Activated effector memory CD4-positive, alpha-beta T cell treated with Interleukin-2 at 50 U/mL for 16 hours (primary cell): ENCODE measurements at places on chromosomes 3 and 15.

DNA sequence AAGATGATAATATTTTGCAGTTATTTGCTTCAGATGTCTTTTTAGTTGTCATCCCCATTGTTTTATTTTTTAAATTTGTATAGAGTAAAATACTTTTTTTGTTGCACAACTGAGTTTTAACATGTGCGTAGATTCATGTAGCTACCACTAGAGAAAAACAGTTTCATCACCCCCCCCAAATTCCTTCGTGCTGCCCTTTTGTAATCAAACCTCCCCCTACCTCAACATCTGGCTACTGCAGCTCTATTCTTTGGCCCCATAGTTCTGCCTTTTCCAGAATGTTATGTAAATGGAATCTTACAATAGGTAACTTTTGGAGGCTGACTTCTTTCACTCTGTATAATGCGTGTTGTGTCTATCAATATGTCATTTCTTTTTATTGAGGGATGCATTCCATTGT, 232.0 kb upstream of the RASGRP1 start:
- no peak for DNase-seq

GRCh38 chr3:42123824-42124658, 32.9 kb downstream of the TRAK1 start:
- DNase-seq, result no peak

DNA sequence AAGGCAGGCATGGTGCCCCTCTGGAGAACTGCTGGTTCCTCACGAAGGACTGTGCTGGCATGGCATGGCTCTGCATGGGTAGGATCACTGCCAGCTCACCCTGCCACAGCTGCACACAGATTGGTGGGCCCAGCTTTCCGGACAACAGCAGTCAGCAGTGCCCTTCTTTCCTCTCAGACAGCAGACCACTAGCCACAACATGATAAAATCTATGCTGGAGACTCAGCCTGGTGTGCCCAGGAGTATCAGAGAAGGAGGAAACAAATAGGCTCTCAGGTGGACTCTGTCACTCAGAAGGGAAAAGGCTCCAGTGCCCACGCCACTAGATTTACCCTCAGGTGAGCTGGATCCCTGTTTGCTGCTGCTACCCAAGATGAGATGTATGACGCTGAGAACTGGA, 4.9 kb downstream of the NMNAT3 start:
- DNase-seq, result no peak

DNA sequence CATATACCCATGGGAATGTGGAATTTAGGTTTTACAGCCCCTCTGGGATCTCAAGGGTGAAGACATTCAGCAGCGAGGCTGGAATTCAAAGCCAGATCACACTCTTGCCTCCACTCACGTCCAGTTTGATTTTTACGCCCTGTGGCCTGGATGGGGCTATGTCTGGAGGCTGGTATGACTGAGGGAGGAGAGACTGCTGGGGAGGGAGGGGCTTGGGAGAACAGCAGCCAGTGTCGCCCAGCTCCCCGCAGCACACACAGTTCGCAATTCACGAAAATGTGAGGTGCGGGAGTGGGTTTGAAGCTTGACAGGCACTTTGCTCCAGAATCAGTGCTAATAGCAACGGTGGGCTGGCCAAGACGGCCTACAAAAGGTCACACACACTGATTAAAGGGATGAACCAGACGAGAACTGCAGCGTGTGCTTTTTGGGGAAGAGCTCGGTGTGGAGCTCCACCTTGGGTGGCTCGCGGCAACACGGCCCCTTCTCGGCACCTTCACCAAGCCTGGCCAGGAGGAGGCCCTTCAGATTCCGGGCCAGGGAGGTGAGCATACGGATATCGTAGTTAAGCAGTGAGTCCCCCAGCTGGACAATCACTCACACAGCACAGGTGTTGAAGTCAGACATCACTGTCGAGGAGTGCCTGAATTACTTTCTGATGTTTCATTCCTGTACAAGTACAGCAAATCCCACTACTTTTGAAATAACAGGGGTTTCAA, 16.4 kb downstream of the EHD4 start:
- no peak for DNase-seq

DNA sequence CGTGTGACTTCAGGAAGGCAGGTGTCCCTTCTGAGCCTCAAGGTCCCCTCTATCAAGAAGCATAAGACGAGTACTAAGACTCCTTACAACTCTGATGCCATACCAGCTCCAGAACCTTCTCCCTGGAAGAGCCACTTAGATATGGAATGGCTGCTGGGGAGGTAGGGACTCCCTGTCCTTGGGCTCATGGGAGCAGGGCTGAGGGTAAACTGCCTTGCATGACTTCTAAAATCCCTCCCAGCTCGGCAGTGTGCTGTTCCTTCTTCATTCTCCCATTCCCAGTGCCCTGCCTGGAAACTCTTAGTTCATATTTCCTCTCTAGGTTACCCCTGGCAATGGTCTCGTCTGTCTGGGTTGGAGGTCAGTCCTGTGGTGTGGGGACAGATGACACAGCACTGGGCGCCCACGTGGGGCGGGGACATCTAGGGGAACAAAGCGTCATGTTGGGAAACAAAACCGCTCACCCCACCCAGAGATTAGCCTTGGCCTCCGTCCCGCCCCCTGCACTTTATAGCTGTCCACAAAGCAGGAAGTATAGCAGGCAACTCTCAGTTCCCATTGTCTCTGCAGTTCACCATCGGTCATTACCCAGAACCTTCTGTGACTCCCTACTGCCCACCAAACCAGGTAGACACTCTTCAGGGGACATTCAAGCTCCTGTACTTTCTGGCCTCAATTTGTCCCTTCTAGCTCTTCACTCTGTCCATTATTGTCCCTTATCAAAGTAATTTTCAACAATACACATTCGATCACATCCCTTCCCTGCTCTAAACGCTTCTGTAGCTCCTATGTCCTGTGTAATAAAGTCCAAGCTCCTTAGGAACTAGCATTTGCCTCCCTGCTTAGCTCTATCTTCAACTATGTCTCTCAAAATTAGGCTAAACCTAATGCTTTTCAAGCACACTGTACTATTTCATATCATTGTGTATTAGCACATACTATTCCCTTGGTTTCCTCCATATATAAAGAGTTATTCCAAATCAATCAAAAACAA, 73.8 kb downstream of the IQSEC1 start:
- DNase-seq, result no peak

- no peak for DNase-seq
Measured at GRCh38 chr3:190696777-190697501, 165.6 kb downstream of the GMNC start.

- DNase-seq, result no peak
Measured at GRCh38 chr3:172125963-172126457, 86.6 kb downstream of the FNDC3B start.

GRCh38 chr15:41992151-41992802, 19.9 kb upstream of the EHD4 start:
- DNase-seq, result no peak

DNA sequence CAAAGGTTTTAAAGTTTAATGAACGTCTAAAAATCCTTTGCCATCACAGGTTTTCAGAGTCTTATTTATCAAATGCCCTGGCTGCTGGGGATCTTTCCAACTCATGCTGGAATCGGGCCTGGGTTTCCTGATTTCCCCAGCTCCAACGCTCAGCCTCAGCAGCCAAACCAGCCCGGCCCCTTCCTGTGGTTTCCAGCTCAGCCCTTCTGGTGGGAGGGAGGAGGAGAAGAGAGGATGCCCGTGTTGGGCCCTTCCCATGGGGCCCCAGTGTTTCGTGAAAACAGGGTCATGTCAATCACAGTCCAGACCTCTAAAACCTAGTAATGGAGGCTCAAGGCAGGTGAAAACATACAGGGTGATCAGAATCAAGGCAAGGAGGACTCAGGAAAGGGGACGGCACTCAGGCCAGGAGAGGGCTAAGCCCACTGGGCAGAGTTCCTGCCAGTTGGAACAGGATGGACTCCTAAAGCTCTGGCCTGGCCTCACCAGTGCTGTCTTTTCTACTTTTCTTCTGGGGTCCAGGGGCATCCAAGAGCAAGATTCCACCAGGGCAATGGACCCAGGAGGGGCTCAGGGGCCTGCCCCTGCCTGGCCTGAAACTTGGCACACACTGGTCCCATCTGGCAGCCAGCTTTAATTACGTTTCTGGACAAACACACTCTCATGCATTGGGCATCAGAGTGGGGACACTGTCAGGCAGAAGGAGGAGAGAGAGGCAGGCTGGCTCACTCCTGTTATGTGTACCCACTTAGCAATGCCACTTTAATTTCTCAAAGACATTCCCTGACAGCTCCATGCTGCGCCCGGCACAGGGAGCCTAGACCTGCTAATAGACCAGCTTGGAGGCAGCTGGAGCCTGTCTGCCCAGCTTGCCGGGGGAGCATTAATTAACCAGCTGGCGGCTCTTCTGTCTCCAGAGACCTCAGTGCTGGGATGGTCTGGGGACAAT, 194.6 kb downstream of the FAM43A start:
- no peak for DNase-seq

DNA sequence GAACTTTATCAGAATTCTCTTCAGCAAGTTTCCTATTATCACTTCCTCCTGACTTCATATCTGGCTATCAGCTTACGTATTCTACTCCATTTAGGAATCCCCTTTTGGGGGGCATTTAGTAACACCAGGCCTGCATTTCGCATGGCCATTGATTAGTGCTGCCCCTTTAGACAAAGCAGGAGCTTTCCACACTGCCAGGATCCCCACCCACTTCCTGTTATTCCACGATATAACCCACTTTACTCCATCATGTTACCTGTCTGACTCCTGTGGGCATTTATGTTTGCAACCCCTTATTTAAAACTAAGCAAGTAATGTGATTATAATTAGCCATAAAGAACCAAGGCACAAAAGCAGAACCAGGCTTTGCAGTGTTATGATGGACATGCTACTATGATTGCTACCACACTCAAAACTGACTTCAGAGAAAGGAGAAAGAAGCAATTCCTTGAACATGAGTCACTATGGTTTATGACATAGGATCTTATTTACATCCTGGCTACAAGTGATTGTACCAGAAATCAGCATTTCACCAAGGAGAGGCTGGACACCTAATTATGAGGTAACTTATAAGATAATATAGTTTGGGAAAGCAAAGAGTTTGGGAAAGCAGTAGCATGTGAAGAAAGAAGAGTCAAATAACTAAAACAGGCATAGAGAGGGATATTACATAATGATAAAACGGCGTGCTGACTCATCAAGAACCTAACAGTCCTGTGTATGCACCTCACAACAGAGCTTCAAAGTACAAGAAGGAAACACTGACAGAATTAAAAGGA, 96.3 kb downstream of the IGSF11 start:
- DNase-seq, result no peak

DNA sequence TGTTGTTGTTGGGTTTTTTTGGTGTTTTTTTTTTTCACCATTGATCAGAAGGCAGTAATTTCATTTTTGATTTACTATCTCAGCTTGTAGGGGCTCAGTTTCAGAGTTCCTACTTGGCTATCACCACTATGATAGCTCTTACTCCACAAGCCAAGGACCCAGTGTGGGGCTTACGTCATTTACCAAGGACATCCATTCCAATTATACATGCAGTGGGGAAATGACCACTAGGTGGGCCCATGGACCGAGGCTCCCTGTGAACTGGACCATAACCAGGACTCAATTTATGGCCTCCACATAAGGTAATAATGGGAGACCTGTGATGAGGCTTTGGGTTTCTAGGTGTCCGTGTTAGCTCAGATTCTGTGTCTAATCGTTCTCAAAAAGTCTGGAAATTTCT, 67.5 kb upstream of the CACNA1D start:
- DNase-seq, result no peak

- no peak for DNase-seq
Measured at GRCh38 chr15:63133786-63134185, 12.1 kb downstream of the LACTB start.

GRCh38 chr3:137121704-137122314, 164.0 kb downstream of the IL20RB start:
- DNase-seq, result no peak

DNA sequence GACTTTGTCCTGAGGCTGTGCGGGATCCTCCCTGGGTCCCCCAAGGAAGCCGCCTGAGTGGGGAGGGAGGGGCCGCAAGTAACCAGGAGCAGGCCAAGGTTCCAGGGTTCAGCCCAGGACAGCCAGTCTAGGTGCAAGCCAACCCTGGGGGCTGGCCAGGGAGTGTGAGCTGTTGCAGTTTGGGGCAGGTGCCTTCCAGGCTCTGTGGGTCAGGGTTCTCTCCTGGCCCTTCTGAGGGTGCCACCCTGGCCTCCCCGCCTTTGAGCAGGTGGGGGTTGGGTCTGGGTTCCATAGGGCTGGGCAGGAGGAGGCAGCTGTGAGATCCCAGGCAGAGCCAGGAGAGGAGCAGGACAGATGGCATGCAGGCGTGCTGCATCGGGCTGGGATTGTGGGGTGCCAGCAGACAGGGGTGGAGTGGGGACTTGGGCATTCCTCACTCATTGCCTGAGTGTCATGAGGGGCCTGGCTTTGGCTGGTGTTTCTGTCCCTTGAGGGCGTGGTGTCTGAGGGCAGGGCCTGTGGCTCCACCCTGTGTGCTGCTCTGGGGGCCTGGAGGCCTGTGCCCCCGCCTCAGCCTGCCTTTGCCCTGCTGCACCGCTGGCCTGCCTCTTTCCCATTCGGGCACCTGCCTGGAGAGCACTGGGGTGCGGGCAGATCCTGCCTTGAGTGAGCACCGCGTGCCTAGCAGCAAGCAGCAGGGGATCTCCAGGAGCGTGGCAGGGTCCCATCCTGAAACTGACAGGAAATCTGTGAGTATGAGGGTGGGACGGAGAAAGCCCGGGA, 18.4 kb downstream of the KLF13 start:
- DNase-seq, result no peak

GRCh38 chr3:346186-346585, 149.6 kb downstream of the CHL1 start:
- no peak for DNase-seq

DNA sequence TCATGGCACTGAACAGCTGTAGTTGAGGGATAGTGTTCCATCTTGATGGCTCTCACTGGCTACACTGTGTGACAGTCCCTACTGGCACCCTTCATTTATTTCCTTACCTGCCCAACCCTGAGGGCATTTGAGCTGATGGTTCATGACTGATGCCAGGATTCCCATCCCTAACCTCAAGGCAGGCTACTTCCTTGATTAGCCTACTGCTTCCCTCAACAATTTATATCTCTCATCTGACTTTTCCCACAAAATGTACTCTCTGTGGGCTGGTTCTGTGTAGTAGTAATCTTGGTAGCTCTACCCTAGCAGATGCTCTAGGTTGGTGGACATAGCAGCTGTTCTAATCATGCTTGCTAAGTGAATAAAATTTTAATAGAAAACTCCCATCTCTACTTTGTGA, 106.0 kb downstream of the THRB start:
- no peak for DNase-seq
